Activated CD8-positive, alpha-beta T cell treated with anti-CD3 and anti-CD28 coated beads for 36 hours (primary cell): ENCODE measurements at places on chromosomes 5 and 9. TPM values are rescaled to one million over a fixed set of nuclear protein-coding genes. Genes with fewer than 3 reads are reported as not detected.

Gene HNRNPH1
- total RNA-seq = 709 TPM

Gene STPG3
- not detected for total RNA-seq

Gene CDH9
- total RNA-seq = not detected

Gene CD14
- 0.41 TPM for total RNA-seq

DNA sequence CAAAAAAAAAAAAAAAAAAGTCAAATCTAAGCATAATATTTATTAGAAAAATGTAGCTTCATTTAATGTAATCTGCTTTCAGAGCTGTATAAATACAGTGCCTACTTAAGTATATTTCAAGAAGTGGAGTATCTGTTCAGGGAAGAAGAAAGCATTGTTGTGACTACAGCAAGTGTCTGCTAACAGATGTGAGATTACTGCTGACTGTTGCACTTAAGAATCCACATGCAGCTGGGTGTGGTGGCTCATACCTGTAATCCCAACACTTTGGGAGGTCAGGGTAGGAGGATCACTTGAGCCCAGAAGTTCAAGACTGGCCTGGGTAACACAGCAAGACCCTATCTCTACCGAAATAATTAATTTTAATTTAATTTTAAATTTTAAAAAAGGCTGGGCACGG is 19.0 kb downstream of the KDM3B start:
- H3K27ac ChIP-seq = no peak overlapping the region
- peaks cover 3% of the 10 kb centered on the region for H3K36me3 ChIP-seq
- H3K4me1 ChIP-seq = peaks cover 30% of the 10 kb centered on the region

GRCh38 chr9:18256568-18256967 is 217.4 kb upstream of the ADAMTSL1 start:
- no peaks in the 10 kb centered on the region for H3K36me3 ChIP-seq
- peaks cover 6% of the 10 kb centered on the region for H3K27me3 ChIP-seq
- H3K4me1 ChIP-seq = no peaks in the 10 kb centered on the region
- H3K27ac ChIP-seq = no peak overlapping the region
- H3K4me3 ChIP-seq = no peak overlapping the region
- no peak for DNase-seq

DNA sequence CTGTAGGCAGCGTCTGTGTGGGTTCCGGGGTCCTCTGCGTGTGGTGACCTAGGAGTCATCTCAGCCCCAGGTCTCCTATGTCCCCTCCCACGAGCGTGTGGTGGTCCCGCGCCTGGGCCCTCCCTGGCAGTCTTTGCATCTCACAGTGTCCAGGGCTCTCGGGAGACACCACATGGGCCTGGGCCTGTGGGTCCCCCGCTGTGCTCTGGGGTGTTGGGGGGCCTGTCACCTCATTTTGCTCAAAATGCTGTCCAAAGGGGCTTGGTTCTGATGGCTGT is 27.1 kb downstream of the CEP72 start:
- no peak overlapping the region for H3K4me3 ChIP-seq
- H3K27me3 ChIP-seq = no peaks in the 10 kb centered on the region
- no peaks in the 10 kb centered on the region for H3K4me1 ChIP-seq
- peaks cover 41% of the 10 kb centered on the region for H3K36me3 ChIP-seq
- no peak overlapping the region for H3K27ac ChIP-seq
- DNase-seq = no peak

GRCh38 chr5:101084353-101084752 is 181.3 kb upstream of the ST8SIA4 start:
- H3K27me3 ChIP-seq = no peaks in the 10 kb centered on the region
- no peak for DNase-seq
- no peak overlapping the region for H3K27ac ChIP-seq
- H3K4me1 ChIP-seq = no peaks in the 10 kb centered on the region
- H3K4me3 ChIP-seq = no peak overlapping the region

- H3K27ac ChIP-seq = no peak overlapping the region
- no peak overlapping the region for H3K4me3 ChIP-seq
- H3K36me3 ChIP-seq = no peaks in the 10 kb centered on the region
- H3K27me3 ChIP-seq = no peaks in the 10 kb centered on the region
- no peaks in the 10 kb centered on the region for H3K4me1 ChIP-seq
These were observed 164.0 kb downstream of the TTC39B start for GRCh38 chr9:15142878-15143534.

DNA sequence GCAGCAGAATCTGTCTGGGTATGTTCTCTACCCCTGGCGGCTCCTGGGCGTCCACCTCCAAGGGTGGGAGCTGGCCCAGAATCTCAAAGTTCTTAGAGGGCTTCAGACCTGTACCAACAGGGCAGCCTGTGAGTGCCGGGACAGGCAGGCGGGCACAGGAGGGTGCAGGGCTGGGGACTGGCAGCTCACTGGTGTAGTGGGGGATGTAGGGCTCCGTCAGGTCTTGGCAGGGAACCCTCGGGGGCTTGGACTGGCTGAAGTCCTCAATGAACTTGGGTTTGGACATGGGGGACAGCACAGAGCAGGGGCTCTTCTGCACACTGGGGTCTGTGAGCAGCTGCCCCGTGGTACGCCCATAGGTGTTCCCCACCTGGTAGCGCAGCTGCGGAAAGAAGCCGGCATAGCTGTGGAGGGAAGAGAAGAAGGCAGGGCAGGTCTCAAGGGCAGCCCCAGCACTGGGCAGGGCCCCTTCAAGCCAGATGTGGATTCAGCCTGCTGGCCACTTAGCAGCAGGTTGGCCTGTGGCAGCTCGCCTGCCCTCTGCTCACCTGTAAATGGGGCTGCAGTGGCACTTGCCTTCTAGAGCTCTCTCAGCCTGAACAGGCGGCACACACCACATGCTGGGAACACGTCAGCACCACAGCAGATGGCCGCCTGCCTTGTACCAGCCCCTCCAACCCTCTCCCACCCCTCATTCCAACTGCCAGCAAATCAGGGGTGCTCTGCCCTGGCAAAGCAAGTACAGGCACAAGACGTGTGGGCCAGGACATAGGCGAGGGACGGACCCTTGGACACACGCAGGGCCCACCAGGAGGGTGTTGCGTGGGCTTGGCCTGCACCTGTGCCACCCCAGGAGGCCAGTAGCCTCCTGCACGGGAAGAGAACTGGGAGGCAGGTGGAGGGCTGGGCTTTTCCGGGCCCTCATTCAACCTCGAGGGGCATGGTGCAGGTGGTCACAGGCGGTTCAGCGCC is 4.6 kb downstream of the TUBB4B start:
- no peak overlapping the region for H3K27ac ChIP-seq
- no peaks in the 10 kb centered on the region for H3K27me3 ChIP-seq
- DNase-seq = no peak
- H3K36me3 ChIP-seq = peaks cover 25% of the 10 kb centered on the region
- peaks cover 21% of the 10 kb centered on the region for H3K4me1 ChIP-seq
- H3K4me3 ChIP-seq = no peak overlapping the region

GRCh38 chr5:36584009-36584875 is 22.2 kb upstream of the SLC1A3 start:
- H3K27ac ChIP-seq = no peak overlapping the region
- no peak for DNase-seq
- H3K27me3 ChIP-seq = peaks cover 9% of the 10 kb centered on the region
- H3K4me3 ChIP-seq = no peak overlapping the region
- H3K36me3 ChIP-seq = no peaks in the 10 kb centered on the region

- no peaks in the 10 kb centered on the region for H3K36me3 ChIP-seq
- H3K27ac ChIP-seq = no peak overlapping the region
- no peak overlapping the region for H3K4me3 ChIP-seq
- peaks cover 3% of the 10 kb centered on the region for H3K27me3 ChIP-seq
- no peak for DNase-seq
These were observed 199.0 kb downstream of the DTWD2 start for GRCh38 chr5:118789366-118789765.

DNA sequence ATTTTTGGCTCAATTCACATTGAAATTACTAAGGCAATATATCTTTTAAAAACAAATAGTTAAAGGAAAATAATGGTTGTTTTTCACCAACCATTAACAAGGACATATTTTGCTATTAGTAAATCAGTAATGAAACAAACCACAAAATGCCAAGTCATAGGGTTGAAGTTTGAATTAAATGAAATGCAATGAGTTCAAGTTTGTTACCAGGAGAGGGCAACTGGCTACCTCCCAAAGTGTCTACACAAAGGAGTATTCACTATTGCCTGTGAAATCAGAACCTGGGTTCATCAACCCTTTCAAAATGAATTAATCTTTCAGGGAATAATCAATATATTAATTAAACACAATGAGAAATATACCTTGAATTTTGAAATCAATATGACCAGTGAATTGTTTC is 138.4 kb upstream of the DMRTA1 start:
- H3K4me3 ChIP-seq = no peak overlapping the region
- H3K36me3 ChIP-seq = no peaks in the 10 kb centered on the region
- peaks cover 2% of the 10 kb centered on the region for H3K27me3 ChIP-seq
- no peak overlapping the region for H3K27ac ChIP-seq
- DNase-seq = no peak

DNA sequence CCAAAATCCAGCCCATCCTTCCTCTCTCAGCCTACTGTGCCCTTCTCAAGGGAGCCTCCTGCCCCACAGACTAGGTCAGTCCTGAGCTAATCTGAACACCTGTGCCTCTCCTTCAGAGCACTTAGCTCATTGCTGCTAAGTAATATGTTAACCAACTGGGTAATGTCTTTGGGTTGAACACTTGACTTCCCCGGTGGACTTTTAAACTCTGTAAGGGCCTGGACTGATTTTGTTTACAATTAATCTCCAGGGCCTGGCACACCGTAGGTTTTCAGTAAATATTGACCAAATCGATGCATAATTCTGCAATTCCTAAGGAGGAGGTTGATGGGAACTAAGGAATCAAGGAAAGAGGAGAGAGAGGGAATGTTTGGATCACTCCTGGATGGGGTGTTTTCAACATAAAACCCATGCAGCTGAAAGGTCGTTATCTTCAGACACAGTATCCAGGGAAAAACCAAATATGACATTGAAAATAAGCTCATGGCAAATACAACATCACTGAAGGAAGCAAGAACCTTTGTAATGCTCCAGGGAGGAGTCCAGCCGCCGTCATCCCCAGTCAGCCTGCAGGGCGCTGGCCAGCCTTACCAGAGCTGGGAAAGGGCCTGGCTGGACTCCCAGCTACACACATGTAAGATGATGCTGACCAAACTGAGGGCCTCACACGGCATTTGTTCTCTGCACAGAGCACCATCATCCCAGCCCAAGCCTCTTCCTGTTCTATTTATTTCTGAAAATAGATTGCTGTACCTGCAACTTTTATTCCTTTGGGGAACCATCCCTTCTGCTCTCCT is 166.3 kb downstream of the C5orf15 start:
- no peaks in the 10 kb centered on the region for H3K4me1 ChIP-seq
- H3K36me3 ChIP-seq = no peaks in the 10 kb centered on the region
- peaks cover 6% of the 10 kb centered on the region for H3K27me3 ChIP-seq

GRCh38 chr5:160221082-160221481 is 8.2 kb upstream of the FABP6 start:
- no peak overlapping the region for H3K27ac ChIP-seq
- no peak for DNase-seq
- no peak overlapping the region for H3K4me3 ChIP-seq
- no peaks in the 10 kb centered on the region for H3K36me3 ChIP-seq

GRCh38 chr9:35812025-35812602 is at the start of gene SPAG8:
SPAG8 (minus strand) TSS chr9:35812262; CDS start chr9:35812147, 115 bp downstream.
- peak within 1 kb of the TSS; percentile 91 for H3K27ac ChIP-seq
- peak; percentile 97 for DNase-seq
- H3K27me3 ChIP-seq = no peaks in the 10 kb centered on the region
- H3K36me3 ChIP-seq = peaks cover 6% of the 10 kb centered on the region
- H3K4me3 ChIP-seq = peak within 1 kb of the TSS; percentile 92
- peaks cover 37% of the 10 kb centered on the region for H3K4me1 ChIP-seq

GRCh38 chr9:105438141-105438806 is 9.6 kb upstream of the FSD1L start:
- DNase-seq = no peak
- no peak overlapping the region for H3K4me3 ChIP-seq
- H3K27me3 ChIP-seq = no peaks in the 10 kb centered on the region

DNA sequence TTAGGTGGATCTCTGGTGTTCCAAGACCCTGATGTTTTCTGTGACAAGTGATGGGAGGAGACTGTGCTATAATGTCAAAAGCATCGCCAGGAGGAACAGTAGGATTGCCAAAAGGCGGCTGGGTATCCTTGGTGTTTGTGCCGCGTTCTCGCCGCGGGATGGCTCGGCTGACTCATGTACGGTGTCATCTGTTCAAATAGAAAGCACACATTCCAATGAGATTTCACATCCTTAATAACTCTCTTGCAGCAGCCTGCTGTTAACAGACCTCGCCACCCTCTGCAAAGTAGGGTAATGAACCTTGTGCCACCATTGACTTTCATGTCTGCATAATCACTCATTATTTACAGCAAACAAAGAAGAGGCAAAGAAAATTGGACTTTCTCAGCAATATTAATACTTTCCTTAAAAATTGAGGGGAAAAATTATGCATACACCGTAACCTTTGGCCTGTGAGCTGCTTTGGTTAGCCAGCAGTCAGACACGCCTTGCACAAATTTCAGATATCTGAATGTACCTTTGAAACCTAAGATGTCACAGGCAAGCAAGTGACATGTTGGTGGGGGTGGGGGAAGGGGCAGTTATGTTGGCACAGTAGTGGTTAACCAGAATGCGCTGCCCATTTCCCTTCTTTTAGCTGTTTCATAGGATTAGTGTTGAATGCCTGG is 289.4 kb downstream of the EFNA5 start:
- H3K36me3 ChIP-seq = no peaks in the 10 kb centered on the region
- no peaks in the 10 kb centered on the region for H3K27me3 ChIP-seq
- no peaks in the 10 kb centered on the region for H3K4me1 ChIP-seq
- H3K27ac ChIP-seq = no peak overlapping the region

DNA sequence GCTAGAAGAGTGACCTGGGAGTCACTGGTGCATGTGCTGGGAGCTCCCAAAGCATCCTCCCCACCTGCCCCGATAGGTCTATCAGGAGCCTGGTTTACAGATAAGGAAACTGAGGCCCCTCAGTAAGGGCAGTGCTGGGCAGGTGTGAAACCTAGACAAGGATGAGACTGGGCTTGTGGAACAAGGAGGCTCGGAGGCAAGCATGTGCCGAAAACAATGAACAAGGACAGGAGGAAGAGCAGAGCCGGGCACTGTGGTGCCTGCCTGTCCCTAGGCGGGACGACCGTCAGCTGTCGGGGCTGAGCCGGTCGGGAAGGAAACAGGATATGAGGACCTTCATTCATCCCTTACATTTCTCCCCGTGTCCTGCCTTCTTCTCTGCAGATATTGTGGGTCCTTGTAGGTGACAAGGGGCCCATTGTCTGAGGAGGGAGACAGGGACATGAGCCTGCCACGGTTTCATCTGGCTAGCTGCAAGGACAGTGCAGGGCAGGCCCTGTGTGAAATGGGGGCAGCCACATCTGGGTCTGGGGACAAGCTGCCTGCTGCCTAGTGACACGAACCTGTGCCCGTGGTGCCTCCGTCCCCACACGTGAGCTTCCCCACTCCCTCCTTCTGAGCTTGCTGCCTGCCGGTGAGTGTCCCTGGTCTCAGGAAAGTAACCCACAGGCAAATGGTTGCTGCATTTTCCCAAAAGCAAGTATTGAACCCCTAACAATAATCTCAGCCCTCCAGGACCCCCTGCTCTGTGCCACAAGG is 18.6 kb downstream of the FGD3 start:
- no peaks in the 10 kb centered on the region for H3K27me3 ChIP-seq
- peaks cover 58% of the 10 kb centered on the region for H3K36me3 ChIP-seq
- DNase-seq = no peak
- peaks cover 61% of the 10 kb centered on the region for H3K4me1 ChIP-seq

GRCh38 chr5:39846144-39846543 is 421.4 kb upstream of the DAB2 start:
- H3K4me1 ChIP-seq = no peaks in the 10 kb centered on the region
- H3K27me3 ChIP-seq = peaks cover 14% of the 10 kb centered on the region
- H3K27ac ChIP-seq = no peak overlapping the region
- H3K36me3 ChIP-seq = no peaks in the 10 kb centered on the region

- no peaks in the 10 kb centered on the region for H3K27me3 ChIP-seq
- no peaks in the 10 kb centered on the region for H3K36me3 ChIP-seq
- no peak overlapping the region for H3K27ac ChIP-seq
- no peak overlapping the region for H3K4me3 ChIP-seq
- H3K4me1 ChIP-seq = no peaks in the 10 kb centered on the region
These were observed 322.3 kb downstream of the ASTN2 start for GRCh38 chr9:117092582-117092981.
